ENCODE measurements at places on chromosomes 16 and 17.

- DNase-seq: no peak
These were observed 10.7 kb downstream of the CHST4 start for GRCh38 chr16:71536752-71537499.

DNA sequence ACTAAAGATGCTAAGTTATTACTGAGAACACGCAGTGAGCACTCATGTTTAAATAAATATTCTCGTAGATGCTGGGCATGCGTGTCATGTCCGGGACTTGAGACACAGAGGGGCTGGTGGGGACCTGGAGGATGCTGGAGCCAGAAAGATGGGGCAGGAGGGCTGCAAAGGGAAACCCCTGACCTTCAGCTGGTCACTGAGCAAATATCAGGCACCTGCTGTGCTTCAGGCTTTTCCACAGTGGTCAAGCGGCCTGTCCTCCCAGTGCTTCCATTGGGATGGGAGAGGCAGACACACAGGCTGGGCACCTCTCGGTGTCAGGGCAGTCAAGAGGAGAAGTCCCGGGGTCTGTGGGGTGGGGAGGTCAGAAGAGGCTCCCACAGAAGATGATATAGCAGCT is 211.4 kb downstream of the GSG1L start:
- no peak for DNase-seq

DNA sequence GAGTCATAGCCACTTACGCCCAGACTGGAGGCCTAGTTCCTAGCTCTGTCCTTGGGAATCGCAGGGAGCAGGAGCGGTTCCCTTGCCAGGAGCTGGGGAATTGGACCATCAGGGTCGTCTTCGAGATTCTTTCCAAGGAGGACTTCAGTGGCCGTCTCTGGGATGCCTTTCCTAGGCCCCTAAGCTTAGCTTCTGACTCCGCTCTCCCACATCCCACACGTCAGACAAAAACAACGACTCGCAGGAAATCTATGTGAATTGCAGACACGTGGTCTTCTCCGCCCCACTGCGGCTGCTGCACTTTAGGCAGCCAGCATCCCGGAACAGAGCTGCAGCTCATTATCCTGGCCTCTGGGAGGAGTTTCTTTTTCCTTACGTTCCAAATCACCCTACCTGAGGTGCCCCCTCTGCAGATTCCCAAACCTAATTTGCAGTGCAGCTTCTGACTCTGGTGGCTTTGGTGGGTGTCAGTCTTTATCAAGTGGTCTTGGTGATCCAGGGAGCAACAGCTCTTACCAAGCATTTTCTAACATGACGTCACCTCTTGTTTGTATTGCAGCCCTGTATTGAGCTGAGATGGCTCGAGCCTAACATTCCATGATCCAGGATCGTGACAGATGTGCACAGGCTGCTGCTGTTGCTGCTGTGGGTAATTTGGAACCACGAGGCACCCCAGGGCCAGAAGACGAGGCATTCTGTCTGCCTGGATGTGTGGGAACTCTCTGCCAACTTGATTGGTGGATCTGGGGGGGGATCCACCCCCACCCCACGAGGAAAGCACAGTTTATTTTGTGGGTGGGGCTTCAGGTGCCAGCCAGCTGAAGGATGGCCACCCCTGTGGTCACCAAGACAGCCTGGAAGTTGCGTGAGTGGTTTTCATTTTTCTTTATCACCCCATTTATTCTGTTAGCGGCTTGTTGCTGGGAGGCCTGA is 1.1 kb downstream of the KATNB1 start:
- DNase-seq: peak; percentile 86

DNA sequence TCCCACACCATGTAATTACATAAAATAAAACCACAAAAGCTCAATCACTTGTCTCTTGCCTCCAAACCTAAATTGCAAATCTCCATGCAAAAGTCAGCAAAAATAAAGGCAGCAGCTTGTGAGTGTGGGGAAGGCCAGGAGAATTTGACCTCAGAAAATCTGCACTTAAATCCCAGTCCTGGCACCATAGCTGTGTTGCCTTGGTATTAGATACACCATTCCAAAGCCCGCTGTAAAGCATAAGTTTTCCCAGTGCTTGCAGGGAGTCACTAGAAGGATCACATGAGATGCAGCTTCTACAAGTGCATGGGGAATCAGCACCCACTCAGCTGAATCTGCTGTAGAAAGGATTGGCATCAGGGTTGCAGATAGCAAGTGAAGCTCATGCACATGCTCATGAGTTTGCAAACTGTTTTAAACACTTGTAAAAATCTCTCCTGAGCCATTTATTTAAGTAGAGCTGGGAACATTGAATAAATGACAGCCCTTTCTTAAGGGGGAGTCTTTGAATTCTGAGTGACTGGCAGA is 495.0 kb upstream of the HSBP1 start:
- no peak for DNase-seq

DNA sequence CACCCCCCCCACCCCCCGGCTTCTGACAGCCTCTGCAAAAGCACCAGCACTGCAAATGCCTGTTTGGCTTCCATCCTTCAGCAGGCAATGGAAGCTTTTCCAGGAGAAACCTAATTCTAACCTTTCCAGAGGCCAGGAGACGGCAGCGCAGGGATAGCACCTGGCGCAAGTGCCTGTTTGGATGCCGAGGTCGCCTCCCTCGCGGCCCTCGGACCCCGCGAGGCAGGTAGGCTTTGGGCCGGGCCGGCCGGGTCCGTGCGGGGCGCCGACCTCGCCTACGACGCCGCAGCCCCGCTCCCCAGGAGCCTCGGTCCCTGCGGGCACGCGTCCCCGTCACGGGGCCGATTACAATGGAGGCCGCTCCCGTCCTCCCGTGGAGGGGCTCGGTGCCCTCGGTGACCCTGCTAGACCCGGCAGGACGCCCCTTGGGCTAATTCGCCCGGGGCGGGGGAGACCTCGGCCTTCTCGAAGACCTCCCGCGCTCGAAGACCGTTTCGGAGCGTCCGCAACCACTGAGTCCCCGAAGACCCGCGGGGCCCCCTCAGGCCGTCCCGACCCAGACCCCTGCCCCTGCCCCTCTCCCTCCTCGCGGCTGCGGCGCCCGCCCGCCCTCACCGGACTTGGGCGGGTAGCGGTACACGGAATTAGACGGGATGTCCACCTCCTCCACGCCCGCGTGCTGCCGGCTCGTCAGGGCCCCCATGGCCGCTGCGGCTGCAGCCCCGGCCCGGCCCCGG is 587 bp downstream of the RNF157 start:
- DNase-seq: no peak

DNA sequence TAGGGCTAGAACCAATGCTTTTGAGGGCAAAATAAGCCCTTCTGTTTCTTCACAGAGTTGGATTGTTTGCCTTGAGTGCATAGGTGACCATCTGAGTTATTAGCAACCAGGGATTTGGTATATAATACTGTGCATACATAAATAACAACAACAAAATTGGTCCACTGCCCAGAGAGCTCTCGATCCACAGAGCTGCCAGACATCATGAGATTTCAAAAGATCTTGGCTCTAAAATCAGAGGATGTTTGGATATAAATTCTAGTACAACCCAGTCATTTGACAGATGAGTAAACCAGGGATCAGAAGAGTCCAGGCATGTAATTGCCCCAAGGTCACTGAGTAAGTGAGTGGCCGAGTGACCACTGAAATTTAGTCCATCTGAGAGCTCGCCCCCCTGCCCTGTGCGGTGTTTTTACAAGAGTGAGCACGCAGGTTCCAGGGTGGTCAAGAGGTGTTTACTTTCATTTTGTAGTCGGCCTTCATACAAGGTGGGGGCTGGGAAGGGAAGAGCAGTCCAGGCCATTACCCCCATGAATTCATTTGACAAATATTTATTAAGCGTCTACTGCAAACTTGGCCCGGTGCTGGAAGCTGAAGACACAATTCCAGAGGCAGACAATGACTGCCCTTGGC is 1.8 kb upstream of the MT2A start:
- DNase-seq: peak; percentile 94

DNA sequence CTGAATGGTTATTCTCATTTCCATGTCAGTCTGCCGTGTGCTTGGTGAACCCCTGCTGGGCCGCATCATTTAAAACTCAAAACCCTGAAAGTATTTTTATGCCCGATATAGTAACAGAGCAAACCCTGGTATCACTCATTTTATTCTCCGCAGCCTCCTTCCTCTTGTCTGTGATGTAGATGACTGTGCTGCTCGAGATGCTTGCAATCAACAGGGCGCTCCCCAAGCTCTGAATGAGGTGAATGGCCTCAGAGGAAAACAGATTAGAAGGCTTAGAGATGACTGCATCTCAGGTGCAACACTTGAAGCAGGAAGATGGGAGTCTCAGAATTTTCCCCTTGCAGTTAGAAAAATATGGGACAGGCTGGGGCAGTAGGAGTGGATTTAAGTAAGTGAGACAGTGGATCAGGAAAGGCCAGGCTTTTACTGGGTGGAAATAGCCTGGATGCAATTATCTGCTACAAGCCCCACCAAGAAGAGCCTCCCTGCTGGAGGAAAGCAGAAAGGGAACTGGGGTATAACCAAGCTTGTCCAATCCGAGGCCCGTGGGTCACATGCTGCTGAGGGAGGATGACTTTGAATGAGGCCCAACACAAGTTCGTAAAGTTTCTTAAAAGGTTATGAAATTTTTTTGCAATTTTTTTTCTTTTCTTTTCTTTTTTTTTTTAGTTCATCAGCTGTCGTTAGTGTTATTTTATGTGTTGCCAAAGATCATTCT is 166.9 kb downstream of the CDH13 start:
- DNase-seq: peak; percentile 9

DNA sequence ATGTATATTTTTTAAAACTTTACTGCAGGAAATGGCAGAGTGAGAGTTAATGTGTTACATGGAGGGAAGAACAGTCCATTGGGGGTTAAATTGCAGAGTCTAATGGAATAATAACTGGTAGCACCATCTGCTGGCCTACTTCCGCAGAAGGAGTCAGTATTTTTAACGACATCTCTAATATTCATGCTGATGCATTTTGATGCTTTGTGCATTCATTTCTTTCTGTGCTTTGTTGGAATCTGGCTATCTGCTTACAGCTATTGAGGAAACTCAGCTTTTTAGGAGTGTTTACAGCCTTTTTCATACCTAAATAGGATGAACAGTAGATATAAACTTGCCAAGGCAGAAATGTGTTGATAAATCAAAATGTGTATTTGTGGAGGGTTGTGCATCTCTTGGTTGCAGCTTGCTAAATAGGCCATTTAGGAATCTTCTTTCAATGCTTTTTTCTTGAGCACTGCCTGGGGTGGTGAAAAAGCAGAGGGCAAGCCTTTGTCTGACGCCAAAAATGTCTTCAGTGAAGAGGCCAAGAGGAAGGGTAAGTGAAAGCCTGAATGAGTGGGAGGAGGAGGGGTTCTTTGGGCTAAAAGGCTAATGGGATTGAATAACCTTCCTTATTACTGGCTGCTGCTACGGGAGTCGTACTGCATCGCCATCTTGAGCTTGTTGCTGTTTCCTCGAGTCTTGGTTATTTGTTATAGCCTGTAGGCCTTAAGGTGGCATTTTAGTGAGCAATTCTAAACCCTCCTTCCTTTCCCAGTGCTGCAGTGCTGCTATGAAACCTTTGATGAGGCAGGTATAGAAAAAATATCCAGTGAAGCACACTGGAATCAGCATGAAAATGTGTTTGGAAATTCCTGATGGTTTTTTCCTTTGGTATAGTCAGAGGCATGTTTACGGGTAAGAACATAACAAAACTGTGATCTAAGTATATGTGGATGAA is 153.3 kb downstream of the CHD9 start:
- DNase-seq: peak; percentile 87

- peak; percentile 63 for DNase-seq
These were observed 70.5 kb downstream of the RBBP6 start for GRCh38 chr16:24609740-24610415.

GRCh38 chr16:1543085-1543896 is 9.8 kb downstream of the TMEM204 start:
- DNase-seq: peak; percentile 83

GRCh38 chr17:9432934-9433421 is 142.6 kb downstream of the STX8 start:
- DNase-seq: peak; percentile 77

DNA sequence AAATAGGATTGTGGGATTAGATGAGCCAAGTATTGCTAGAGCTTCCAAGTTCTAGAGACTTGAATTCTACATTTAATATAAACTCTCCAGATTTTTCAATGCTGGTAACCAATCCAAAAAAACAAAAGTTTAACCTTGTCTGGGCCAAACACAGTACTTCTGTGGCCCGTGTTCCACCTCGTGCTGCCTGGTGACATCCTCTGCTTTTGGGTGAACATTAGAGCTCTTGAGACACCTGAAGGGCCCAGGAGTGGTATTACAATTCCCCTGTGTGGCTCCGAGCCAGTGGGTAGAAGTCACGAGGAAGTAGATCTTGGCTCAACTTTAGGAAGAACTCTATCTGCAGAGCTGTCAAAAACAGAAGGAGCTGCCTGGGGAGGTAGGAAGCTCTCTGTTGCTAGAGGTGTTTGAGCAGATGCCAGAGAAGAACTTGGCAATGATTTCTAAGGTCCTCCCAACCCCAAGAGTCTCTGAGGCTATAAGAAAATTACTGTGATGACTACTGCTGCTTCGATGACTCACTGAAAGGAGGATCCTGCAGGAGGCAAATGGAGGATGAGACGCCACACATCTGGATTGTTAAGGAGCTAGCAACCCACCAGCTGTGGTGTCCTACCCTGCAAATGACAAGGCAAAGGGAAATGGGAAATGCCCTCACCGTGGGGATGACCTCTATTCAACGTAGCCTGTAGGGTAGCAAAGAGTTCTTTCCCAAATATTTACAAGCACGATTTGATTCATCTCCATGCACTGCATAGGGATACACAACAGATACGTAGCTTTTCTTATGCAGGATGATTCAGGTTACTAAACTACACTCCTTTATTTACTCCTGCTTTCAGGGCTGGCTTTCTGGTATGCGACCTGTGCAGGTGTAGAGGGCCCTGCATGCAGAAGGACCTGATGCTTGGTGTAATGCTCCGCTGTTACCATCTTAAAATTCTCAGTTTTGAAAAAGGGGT is 45.8 kb upstream of the GAS7 start:
- DNase-seq: peak; percentile 9

GRCh38 chr17:59300941-59301340 is 30.5 kb upstream of the YPEL2 start:
- no peak for DNase-seq

DNA sequence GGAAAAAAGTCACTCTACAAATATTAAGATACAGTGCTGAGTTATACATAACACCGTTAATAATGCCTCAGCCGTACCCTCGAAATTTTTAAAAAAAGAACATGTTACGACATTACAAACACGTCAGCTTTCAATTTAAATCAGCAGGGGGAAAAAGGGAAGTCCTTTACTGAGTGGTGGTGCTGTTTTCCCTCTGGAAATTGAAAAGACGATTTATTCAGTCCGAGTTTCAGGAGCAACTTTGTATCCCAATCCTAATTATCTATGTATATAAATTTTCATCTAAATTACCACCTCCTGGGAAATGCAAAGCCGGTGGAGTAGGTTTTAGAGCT is 1.3 kb downstream of the NETO2 start:
- DNase-seq: peak; percentile 71
